ENCODE measurements at places on chromosomes 2 and 18.

DNA sequence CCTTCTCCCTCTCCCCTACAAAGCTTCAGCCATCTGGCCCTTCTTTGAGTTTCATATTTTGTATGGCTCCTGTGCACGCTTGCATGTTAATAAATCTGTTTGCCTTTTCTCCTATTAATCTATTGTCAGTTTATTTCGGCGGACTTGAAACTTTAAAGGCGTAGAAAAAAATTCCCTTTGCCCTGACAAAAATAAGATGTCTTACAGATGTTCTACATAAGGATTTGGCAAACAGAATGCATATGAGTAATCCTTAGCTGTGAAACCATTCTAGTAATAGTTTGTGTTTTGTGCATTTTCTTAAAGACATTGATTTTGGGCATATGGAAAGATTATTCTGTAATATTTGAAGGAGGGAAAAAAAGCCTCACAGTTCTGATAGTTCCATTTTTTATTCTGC, 15.0 kb upstream of the BMPR2 start:
- no peak for DNase-seq

DNA sequence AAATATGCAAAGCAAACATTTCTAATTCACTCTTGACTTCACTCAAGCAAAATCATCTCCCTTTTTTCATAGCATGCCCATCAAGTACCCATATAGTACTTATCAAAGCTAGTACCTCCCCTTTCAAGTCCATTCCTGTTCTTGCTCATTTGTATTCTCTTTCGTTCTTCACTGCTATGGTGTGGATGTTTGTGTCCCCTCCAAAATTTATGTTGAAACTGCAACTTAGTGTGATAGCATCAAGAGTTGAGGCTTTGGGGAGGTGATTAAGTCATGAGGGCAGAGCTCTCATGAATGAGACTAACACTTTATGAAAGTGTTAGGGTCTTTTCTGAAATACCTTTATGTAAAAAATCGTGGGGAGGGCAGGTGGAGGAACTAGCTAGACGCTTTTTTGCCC, 52.9 kb downstream of the RNU4ATAC start:
- no peak for DNase-seq

DNA sequence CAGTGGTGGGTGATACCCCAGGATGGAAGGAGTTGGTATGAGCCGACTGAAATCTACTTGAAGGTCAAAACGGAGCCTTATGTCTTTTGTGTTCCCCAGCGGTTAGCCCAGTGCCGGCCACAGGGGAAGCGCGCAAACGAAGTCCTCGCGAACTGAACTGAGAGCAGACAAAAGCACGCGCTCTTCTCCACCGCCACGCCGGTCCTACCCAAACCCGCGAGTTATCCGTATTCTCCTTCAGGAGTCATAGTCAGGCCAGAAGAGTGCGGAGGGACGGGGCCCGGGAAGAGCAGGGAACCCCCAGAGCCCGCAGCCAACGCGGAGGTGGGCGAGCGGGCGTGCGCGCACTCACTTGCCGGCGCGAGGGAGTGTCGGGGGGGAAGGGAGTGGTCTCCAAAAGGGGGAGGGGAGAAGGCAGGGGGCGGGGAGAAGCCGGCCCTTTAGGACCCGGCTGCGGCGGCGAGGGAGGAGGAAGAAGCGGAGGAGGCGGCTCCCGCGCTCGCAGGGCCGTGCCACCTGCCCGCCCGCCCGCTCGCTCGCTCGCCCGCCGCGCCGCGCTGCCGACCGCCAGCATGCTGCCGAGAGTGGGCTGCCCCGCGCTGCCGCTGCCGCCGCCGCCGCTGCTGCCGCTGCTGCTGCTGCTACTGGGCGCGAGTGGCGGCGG, at the start of gene IGFBP2:
Gene IGFBP2 (plus strand): TSS at position 469 of the 664 bp plus-strand sequence. CDS start 104 bp downstream, at position 573.
- peak; percentile 79 for DNase-seq

DNA sequence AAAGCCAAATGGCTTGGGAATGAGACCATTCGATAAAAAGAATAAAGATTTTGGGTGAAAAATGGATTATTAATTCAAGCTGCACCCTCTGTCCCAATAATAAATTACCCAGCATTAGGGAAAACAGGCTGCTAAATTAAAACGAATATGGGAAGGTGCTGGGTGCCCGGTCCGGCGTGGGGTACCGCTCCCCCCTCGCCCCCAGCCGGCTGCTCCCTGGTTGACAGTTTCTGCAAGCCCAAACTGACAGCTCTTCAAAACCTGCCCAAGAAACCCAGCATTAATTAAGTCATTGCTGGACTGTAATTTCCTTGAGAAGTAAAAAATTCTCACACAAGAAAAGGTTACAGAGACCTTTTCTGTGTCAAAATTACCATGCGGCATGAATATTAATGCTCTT, 98.6 kb downstream of the PTGR3 start:
- DNase-seq, result peak; percentile 1
